Activated T-cell treated with anti-CD3 and anti-CD28 coated beads, Interleukin-2, amount 50 U/mL, for 4 hours (primary cell): ENCODE measurements at places on chromosomes 2 and 18. TPM values are rescaled to one million over a fixed set of nuclear protein-coding genes. Genes with fewer than 3 reads are reported as not detected.

Gene SIGLEC15
- not detected for total RNA-seq

Gene RGPD4
- total RNA-seq = 0.08 TPM

Gene MBP
- total RNA-seq = 32.9 TPM

Gene ZNF2
- 3.2 TPM for total RNA-seq

Gene NPHP1
- 1.5 TPM for total RNA-seq

Gene PREB
- total RNA-seq = 98.0 TPM

Gene PTRHD1
- 18.6 TPM for total RNA-seq

Gene RIT2
- total RNA-seq = not detected

Gene CIB4
- not detected for total RNA-seq

Gene ANKRD30B
- total RNA-seq = not detected

Gene SERPINB4
- not detected for total RNA-seq

Gene ABCG8
- total RNA-seq = 0.05 TPM

Gene CD8A
- total RNA-seq = 36.9 TPM

Gene HOXD11
- total RNA-seq = not detected

Gene SF3B1
- total RNA-seq = 242 TPM

Gene CFAP210
- total RNA-seq = 0.08 TPM
